Stimulated activated CD4-positive, alpha-beta T cell treated with anti-CD3 and anti-CD28 coated beads, Interleukin-1b, Interleukin-23, amount 100 ng/mL, for 1 hour (primary cell): ENCODE measurements at places on chromosomes 3 and 15.

GRCh38 chr3:61975936-61976335 is 397.4 kb downstream of the FEZF2 start:
- no peak for DNase-seq

GRCh38 chr3:73707772-73708171 is 83.0 kb upstream of the PDZRN3 start:
- no peak for DNase-seq

DNA sequence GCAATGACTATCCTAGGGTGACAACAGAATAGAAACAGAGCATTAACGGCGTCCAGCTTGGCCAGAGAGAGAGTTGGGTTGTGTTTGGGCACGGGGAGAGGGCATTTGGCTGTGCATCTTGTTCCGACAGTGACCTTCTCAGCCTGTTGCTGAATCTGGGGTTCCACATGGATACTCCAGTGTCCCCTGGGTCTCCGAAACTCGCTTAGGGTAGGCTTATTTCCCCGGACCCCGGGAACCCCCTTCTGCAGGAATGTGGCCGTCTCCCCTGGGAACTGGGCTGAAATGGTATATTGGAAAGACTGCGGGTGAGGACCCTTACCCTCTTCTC is 7.9 kb downstream of the SHOX2 start:
- DNase-seq: no peak

DNA sequence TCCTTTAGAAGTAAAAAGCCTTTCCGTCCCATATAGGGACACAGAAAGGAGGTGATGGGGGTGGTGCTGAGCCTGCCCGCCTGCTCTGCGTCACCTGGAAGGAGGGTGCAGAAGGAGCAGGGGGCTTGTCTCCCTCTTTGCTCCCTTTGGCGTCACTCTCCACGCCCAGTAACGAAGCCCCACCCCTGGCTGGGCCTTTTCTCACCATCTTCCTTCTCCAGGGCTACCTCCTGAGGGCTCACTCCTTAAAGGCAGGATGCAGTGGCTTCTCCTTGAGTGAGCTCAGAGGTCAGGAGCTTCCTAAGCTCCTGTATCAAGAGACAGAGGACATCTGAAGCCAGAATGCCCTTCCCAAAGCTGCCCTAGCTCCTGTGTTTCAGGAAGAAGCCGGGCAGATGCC is 31.5 kb downstream of the SLCO3A1 start:
- no peak for DNase-seq

- DNase-seq: no peak
Measured at GRCh38 chr3:119600732-119601131, 3.0 kb downstream of the PLA1A start.

- no peak for DNase-seq
Measured at GRCh38 chr3:18403061-18403460, 22.1 kb downstream of the SATB1 start.

GRCh38 chr3:181290941-181291340 is 301.4 kb upstream of the DNAJC19 start:
- DNase-seq: no peak

- no peak for DNase-seq
Measured at GRCh38 chr3:194521510-194522260, 34.9 kb upstream of the ATP13A3 start.

- no peak for DNase-seq
Measured at GRCh38 chr3:116614795-116615362, 94.7 kb upstream of the TUSC7 start.

DNA sequence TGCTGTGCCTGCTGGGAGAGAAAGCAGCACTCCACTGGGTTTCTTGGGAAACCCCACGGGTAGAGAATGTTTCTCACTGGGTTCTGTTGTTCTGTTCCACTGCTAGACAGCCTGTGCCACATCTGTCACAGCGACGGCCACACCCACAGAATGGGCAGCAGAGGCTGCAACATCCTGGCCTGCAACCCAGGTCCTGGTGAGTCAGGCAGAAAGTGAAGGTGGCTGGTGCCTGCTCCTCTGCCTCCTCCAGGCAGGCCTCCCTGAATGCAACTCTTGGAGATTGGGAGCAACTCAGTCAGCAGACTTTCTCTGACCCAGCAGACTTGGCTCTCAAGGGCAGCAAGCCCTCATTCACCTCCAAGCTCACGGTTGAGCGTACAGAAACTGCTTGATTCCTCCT is 13.0 kb downstream of the C3orf18 start:
- no peak for DNase-seq

DNA sequence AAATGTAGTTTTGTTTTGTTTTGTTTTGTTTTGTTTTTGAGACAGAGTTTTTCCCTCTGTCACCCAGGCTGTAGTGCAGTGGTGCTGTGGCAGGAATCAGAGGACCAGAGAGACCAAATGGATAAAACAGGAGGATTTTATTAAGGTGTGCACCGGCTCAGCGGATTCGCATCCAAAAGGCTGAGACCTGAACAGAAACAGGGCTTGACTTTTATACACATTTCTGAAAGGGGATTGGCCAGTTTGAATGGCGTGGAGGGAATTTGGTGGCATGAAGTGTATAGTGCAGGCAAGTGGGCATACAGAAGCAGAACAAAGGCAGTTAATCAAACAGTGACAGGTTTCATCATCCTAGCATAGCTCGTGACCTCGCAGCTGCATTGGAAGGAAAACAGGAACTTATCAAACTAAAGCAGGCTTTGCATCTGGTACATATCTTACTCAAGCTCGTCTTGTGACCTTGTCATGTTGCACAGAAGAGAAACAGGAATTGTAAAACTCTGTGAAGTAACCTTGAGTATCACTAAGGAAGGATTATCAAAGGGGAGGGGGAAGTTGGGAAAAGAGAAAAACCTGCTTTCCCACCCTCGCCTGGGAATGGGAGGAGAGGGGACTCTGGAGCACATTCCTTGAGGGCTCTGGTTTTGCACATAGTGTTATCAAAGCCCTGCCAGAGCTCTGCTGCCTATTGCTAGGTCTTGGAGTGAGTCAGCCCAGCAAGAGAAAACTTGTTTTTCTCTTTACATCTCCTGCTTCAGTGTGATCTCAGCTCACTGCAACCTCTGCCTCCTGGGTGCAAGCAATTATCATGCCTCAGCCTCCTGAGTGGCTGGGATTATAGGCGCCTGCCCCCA is 38.5 kb downstream of the C3orf62 start:
- DNase-seq: no peak

- DNase-seq: no peak
Measured at GRCh38 chr3:111311709-111312235, 230.2 kb upstream of the CD96 start.

DNA sequence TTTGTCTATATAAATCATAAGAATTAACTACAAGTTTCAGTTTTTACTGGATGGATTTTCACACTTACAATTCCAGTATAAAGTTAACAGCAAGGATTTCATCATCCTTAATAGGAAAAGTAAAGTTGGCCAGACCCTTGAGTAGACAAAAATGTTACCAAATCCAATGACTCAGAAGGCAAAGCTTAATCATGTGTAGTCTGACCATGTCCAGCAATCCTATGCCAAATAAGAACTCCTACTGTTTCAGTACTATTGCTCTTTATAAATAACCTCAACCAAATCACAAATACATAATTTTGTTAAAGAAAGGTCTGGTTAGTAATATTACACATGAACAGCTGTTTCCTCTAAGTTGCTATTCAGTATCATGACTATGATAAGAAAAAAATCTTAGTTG is 35.0 kb downstream of the PLOD2 start:
- no peak for DNase-seq

DNA sequence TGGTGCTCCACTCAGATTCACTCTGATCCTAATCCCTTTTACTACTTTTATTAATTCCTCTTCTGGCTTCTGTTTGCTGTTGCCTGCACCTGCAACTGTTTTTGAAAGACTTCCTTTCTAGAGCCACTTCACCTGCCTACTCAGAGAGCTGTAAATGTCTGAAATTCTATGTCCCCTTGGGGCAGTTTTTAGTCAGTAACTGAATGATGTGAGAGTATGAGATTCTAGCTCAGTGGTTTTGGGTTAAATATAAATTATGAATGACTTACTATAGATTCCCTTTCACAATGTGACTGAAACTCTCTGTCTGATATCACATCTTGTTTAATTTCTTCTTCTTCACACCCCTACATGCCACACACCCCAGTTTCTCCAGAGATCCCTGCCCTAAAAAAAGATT is 47.8 kb upstream of the LRRC3B start:
- no peak for DNase-seq

DNA sequence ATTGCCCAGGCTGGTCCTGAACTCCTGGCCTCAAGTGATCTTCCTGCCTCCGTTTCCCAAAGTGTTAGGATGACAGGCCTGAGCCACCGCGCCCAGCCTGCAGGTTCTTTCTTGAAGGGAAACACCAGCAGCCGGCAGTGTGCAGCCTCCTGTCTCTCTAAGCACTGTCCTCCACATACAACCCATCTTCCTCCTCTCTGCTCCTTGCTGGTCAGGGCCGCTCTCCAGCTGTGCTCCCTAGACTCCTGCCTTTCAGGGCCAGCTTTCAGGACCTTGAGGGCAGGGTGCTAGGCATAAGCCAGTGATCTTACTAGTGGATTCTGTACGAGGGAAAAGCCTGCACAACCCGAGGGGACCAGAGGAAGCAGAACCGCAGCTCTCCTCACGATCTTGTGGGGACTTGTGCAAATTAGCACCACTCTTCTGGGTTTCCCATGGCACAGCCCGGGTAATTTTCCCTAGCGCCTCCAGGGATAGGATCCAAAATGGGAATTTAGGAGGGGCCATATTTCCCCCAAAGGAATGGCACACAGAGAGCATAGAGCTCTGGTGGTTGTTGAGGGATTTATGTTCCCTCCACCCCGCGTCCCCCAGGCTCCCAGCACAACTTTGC is 18.2 kb upstream of the CORO2B start:
- no peak for DNase-seq

- DNase-seq: no peak
Measured at GRCh38 chr3:13574798-13575451, 26.0 kb downstream of the FBLN2 start.

DNA sequence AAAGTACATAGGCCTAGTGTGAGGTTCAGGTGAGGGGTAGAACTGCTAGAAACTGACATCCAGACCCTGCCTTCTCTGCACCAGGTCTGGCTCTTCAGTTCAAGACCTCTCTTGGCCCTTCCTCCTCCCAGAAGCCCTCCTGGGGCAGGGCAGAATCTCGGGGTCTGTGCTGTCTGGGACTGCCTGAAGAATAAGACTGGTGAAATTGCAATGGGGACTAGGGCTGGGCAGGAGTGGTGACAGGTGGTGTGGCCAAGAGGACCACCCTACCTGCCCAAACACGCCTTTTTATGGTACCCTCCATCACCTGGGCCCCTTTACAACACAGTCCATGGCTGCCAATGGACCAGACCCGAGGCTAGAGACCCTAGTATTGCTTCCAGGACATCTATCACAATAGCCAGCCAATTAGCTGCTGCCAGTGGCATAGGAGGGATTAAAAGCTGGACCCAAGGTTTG is 1.5 kb upstream of the NCKIPSD start:
- DNase-seq: no peak

- no peak for DNase-seq
Measured at GRCh38 chr3:123682781-123683504, 98.1 kb upstream of the HACD2 start.

DNA sequence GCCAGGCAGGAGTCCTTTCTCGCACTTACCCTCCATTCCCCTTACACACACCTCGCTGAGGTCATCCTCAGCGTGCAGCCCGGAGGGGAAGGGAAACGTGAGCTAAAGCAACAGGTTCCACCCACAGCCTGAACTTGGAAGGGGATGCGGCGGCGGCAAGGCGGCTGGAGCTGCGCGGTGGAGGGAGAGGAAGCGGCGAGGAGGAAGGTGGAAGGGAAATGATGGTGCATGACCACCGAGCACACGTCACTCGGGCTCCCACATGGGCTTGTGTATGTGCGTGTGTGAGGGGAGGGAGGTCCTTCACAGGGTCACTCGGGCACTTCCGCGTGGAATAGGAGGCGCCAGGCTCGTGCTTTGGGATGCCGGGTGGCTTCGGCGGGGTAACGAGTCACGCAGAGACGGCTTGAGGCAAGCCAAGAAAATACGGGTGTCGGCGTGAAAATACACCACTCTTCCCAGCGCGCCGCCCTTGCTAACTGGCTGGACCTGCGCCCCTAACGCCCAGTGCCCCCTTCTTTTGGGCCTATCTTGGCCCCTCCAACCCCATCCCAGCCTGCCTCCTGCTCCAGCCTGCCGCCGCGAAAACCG is 225.5 kb upstream of the IL12A start:
- DNase-seq: no peak

GRCh38 chr3:191256405-191256804 is 57.4 kb downstream of the OSTN start:
- no peak for DNase-seq

- DNase-seq: no peak
Measured at GRCh38 chr3:182717216-182717615, 76.1 kb upstream of the ATP11B start.

- DNase-seq: no peak
Measured at GRCh38 chr3:66904831-66905493, 93.1 kb upstream of the KBTBD8 start.

DNA sequence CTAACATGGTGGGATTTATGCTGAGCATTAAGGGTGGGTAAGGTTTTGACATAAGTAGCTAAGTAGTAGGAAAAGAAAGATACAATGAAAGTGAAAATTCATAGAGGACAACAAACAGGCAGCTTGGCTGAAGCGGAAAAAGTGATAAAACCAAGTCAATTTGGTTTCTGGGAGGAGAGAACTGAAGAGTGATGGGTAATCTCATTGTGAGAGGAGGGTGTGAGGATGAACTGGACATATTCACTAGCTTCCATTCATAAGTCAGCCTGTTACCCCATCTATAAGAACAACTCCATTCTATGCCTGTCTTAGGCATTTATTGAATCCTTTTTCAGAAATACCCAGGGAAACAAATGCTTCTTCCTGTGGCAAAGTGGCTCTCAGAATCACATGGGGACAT is 67.1 kb upstream of the BBX start:
- no peak for DNase-seq
